ENCODE measurements at places on chromosomes 11 and 22. TPM values are rescaled to one million over a fixed set of nuclear protein-coding genes. Genes with fewer than 3 reads are reported as not detected.
A peak's percentile ranks its signal among the peaks of the same experiment; 100 is the strongest.

The DEUP1 gene
- total RNA-seq: not detected

The FAM180B gene
- total RNA-seq: not detected

DNA sequence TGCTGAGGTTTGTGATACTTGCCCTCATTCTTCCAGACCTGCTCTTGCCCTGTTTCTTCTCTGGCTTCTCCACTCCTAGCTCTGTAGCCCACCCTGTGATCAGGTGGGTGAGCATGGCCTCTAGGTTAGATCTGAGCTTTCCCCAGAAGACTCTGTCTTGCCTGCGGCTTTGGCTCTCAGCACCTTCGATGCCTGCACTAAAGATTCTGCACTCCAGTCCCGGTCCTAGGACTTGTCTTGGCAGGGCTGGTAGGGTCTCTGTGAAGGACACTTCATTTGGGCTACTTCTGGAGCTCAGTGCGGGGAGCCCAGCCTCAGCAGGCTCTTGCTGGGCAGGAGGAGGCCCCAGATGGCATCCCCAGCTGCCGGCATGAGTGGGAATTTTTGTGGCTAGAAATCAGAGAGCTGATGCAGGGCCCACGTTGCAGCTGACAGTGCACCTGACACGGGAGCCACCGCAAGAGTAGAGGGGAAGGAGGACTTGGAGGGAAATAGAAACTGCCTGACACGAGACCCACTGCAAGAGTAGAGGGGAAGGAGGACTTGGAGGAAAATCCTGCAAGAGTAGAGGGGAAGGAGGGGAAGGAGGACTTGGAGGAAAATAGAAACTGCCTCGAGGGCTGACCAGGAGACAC lies 226.9 kb upstream of the B3GAT1 start:
- H3K27ac ChIP-seq: no peak overlapping the region
- no peaks in the 10 kb centered on the region for H3K4me1 ChIP-seq
- no peaks in the 10 kb centered on the region for H3K36me3 ChIP-seq
- no peak overlapping the region for H3K4me3 ChIP-seq
- DNase-seq: no peak

DNA sequence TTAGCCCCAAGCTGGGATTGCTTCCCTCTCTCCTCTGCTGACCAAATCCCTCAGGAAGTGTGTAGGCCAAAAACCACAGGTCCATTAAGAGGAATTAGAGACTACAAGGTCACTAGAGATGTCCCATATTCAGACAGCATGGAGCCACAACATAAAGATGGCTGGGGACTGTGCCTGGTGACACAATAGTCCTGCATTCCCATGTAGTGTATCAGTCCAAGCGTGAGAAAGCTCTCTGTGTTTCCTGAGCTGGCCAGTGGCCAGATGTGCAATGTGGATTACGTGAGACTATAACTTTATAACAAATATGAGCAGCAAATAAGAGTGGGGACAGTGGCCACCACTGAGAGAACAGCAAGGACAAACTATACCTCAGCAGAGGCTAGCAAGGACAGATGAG lies 7.6 kb upstream of the MS4A10 start:
- H3K4me1 ChIP-seq: peaks cover 7% of the 10 kb centered on the region
- no peak overlapping the region for H3K27ac ChIP-seq
- peaks cover 18% of the 10 kb centered on the region for H3K27me3 ChIP-seq
- H3K4me3 ChIP-seq: no peak overlapping the region
- no peak for DNase-seq
- H3K36me3 ChIP-seq: no peaks in the 10 kb centered on the region

DNA sequence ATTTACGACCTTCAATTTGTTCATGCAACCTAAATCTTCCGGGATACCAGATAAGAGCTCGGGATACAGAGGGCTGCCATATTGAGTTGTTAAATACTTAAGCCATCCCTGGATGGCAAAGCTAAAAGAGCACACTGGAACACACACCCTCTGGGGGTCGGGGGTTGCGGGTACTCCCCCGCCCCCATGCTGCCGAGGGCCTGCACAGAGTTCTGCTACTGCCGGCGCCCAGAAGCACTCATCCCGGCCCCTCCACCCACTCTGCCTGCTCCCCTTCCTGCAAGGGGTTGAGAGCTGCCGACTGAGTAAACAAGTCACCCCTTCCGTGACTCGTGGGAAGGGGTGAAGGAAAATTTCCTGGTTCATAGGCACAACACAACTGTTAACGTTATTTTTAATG lies 9.3 kb upstream of the MMP13 start:
- H3K27ac ChIP-seq: no peak overlapping the region
- H3K36me3 ChIP-seq: no peaks in the 10 kb centered on the region
- DNase-seq: no peak
- no peaks in the 10 kb centered on the region for H3K4me1 ChIP-seq
- peaks cover 8% of the 10 kb centered on the region for H3K27me3 ChIP-seq
- H3K4me3 ChIP-seq: no peak overlapping the region

DNA sequence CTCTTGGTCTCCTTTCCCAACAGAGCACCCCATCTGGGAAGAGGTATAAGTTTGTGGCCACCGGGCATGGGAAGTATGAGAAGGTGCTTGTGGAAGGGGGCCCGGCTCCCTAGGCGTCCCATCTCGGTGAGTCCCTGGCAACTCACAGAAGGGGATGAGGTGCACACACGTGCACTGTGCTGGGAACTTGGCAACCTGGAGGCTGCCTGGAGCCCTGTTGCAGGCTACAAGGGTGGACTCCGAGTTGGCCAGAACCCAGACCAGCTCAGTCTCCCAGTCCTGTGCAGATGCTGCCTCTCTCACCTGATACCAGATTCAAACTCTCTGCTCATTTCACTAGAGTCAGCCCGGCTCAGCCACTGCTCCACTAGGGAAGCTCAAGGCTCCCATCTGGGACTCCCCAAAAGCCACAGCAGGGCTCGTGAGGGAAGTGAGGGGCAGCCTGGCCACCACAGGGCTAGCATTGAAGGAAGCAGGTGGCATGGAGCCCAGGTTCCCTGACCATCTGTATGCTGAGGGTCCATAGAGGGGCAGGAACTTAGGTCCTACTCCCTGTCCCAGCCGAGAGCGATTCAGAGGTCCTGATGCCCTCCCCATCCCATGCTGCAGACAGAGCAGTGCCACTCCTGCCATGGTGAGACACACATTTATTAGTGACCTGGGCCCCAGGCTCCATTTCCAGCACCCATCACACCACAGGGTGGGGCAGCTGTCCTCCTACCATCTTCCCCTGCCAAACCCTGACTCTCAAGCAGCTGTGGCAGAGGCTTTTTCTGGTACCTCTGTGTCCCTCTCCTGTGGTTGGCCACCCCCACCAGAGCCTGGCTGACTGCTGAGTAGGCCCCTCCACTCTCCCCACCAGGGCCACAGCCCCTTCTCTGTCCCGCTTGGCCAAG lies 4.0 kb downstream of the PRR33 start:
- peak; percentile 37 for DNase-seq
- H3K4me1 ChIP-seq: peaks cover 28% of the 10 kb centered on the region
- peaks cover 23% of the 10 kb centered on the region for H3K36me3 ChIP-seq
- no peak overlapping the region for H3K4me3 ChIP-seq
- H3K27ac ChIP-seq: peak overlapping the region; percentile 90

- H3K4me1 ChIP-seq: peaks cover 12% of the 10 kb centered on the region
- no peak overlapping the region for H3K27ac ChIP-seq
- peaks cover 20% of the 10 kb centered on the region for H3K27me3 ChIP-seq
- no peak for DNase-seq
- H3K36me3 ChIP-seq: no peaks in the 10 kb centered on the region
- peak overlapping the region; percentile 19 for H3K4me3 ChIP-seq
Observed at GRCh38 chr11:69425895-69426544, 55.4 kb upstream of the LINC01488 start.

- peaks cover 12% of the 10 kb centered on the region for H3K27me3 ChIP-seq
- H3K4me1 ChIP-seq: no peaks in the 10 kb centered on the region
- DNase-seq: no peak
- no peak overlapping the region for H3K27ac ChIP-seq
- no peaks in the 10 kb centered on the region for H3K36me3 ChIP-seq
Observed at GRCh38 chr22:32309585-32310251, 47.9 kb upstream of the RFPL3 start.

DNA sequence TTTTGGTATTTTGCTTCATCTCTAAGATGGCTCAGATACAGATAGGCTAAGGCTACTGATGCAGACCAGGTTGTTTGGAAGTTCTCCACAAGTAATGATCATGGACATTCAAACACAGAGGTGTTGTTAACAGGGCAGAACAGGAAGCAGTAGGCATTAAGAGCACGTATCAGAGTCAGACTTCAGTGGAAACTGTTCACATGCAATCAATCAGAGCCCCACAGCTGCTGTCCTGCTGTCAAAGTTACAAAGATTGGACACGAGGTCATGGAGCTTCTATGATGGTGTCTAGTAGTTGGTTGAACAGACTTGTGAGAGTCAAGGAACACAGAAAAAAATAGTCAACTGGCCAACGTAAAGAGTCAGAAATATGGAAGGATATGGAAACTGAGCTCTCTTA lies 19.8 kb downstream of the OR10D3 start:
- H3K36me3 ChIP-seq: no peaks in the 10 kb centered on the region
- H3K27ac ChIP-seq: no peak overlapping the region
- peaks cover under 1% of the 10 kb centered on the region for H3K27me3 ChIP-seq
- no peak for DNase-seq
- H3K4me3 ChIP-seq: no peak overlapping the region
- no peaks in the 10 kb centered on the region for H3K4me1 ChIP-seq
